ENCODE measurements at places on chromosomes 5 and 9. TPM values are rescaled to one million over a fixed set of nuclear protein-coding genes. Genes with fewer than 3 reads are reported as not detected.
A peak's percentile ranks its signal among the peaks of the same experiment; 100 is the strongest.

DNA sequence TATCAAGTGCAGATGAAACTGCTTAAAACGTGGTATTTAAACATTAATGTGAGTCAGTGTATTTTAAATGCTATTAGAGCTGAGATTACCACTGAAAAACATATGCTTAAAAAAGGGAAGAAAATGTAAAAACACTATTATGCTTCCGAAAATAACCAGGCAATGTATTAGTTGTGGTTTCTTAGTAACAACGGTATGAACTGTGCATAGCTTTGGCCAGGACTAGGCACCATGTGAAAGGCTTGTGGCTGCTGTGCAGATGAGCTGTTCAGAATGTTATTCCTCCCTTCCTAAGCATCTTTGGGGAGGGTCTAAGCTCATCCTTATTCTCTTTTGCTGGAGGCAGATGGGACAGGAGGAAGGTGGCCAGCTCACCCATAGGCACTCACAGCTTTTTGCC lies 84.9 kb downstream of the NTRK2 start:
- DNase-seq = no peak

DNA sequence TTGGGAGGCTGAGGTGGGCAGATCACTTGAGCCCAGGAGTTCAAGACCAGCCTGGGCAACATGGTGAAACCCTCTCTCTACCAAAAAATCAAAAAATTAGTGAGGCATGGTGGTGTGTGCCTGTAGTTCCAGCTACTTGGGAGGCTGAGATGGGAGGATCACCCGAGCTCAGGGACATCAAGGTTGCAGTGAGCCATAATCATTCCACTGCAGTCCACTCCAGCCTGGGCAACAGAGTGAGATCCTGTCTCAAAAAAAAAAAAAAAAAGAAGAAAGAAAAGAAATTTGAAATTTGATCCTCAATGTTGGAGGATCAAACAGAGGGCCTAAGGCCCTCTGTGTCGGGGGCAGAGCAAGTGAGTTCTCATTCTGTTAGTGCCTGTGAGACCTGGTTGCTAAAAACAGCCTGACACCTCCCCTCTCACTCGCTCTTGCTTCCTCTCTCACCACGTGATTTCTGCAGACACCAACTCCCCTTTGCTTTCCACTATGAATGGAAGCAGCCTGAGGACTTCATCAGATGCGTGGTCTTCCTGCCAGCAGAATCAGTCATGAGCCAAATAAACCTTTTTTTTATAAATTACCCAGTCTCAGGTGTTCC lies 8.4 kb upstream of the GOLPH3 start:
- DNase-seq = no peak

- no peak for DNase-seq
Measured at GRCh38 chr5:150309101-150309885, 6.6 kb upstream of the ARSI start.

- DNase-seq = no peak
Measured at GRCh38 chr9:4027606-4028005, 272.3 kb downstream of the GLIS3 start.

DNA sequence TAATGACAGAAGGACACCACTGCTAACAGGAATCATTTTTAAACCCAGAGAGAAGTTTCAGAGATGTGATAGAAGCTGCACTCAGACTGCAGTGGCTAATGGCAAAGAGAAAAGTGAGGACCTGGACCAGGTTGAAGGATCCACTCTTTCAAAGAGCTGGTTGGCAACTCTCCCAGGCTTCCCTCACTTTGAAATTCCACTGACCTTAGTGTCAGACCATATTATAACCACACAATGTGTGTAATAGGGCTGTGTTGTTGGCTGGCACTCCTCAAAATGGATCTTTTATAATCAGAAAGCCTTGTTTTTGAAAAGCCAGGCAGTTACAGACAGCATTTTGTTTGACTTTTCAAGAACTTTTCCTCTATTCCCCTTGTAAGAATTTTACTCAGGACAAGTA lies 280.7 kb downstream of the PRELID2 start:
- no peak for DNase-seq

- DNase-seq = peak; percentile 22
Measured at GRCh38 chr9:4375424-4376200, 75.7 kb upstream of the GLIS3 start.

- DNase-seq = no peak
Measured at GRCh38 chr5:157971571-157972216, 112.7 kb upstream of the CLINT1 start.

- no peak for DNase-seq
Measured at GRCh38 chr5:142549834-142550233, 136.1 kb downstream of the FGF1 start.

The ANXA2R gene
- 1.4 TPM for polyA plus RNA-seq

The PALM2AKAP2 gene
- polyA plus RNA-seq = 4.3 TPM

Measured in large intestine (tissue), 12 donors.